GM12865 (cell line): ENCODE measurements at places on chromosomes 11 and 22.
A peak's percentile ranks its signal among the peaks of the same experiment; 100 is the strongest.

- DNase-seq: no peak
Measured at GRCh38 chr22:33991620-33992019, 71.3 kb upstream of the LARGE1 start.

DNA sequence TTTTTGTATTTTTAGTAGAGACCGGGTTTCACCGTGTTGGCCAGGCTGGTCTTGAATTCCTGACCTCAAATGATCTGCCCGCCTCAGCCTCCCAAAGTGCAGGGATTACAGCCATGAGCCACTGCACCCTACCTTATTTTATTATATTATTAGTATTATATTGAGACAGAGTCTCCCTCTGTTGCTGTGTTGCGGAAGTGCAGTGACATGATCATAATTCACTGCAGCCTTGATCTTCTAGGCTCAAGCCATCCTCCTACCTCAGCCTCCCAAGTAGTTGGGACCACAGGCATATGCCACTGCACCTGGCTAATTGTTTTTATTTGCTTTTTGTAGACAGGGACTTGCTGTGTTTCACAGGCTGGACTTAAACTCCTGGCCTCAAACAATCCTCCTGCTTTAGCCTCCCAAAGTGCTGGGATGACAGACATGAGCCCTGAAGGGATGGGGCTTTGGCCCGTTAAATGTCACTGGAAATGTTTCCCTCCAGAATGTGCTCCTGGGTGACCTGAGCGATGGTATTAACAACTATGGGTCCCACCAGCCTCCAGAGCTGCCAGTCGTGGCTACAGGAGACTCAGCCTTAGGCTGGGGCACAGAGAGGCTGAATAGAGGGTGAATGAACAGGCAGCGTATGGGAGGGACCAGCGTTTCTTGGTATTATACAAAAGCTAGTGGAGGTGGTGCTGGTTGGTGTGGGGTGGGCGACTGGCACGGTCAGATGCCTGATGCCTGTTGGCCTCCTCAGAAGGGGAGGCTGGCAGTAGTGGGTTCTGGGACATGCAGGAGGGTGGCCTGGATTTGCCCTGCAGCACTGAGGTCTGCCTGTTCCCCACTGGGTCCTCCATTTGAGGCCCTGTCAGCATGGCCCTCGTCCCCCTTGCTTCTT is 7.3 kb downstream of the TANGO2 start:
- peak; percentile 30 for DNase-seq

DNA sequence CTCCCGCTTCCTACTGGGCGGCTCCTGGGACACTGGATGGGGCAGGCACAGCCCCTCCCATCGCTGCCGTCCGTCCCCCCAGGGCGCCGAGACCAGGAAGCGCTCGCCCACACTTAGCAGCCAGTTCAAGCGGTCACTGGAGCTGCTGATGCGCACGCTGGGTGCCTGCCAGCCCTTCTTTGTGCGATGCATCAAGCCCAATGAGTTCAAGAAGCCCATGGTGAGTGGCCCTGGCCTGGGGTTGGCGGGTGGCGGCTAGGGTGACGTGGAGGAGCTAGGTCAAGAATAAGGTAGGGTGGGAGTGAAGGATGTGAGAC is 44.6 kb downstream of the MYO7A start:
- DNase-seq: no peak

GRCh38 chr11:77104727-77105126 is 2.1 kb downstream of the OMP start:
- no peak for DNase-seq

GRCh38 chr22:44915441-44915840 is 94.4 kb downstream of the PHF21B start:
- no peak for DNase-seq

GRCh38 chr11:122951211-122951610 is 30.4 kb downstream of the BSX start:
- no peak for DNase-seq

- no peak for DNase-seq
Measured at GRCh38 chr11:17558025-17558780, 11.1 kb downstream of the OTOG start.

DNA sequence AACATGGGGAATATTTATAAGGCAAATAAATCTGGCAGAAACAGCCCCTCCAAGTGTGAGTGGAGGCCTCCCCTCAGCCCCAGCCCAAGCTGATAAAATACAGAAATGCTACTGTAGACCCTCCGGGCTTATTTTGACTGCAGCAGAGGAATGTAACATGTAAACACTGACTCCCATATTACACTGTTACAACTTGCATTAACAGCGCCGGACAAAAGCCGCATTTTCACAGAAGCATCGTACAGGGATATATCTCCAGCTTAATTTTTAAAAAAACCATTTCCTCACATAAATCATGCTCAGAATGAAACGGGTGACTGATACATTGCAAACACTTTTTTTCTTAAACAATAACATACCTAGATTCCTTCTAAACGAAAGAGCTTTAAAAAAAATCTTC is 36.6 kb upstream of the COMT start:
- DNase-seq: no peak

GRCh38 chr22:18033204-18033998 is 9.0 kb upstream of the MICAL3 start:
- DNase-seq: no peak

DNA sequence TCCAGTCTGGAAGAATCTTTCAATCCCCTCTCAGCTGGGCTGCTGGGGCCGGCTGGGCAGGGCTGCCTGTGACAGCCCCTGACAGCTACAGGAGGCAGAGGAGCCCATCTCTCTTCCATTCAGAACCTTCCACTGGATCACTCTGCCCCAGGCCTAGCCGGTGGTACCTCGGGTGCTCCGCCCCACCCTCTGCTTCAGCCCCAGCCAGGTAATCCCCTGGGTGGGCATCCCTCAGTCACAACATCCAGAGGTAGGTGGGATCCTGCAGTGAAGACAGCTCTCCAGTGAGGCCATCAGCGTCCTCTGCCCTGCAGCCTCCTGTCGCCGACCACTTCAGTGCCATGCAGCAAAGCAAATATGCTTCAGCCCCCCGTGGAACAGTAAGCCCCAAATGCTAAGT is 223.7 kb downstream of the DSCAML1 start:
- DNase-seq: no peak

GRCh38 chr11:119094816-119095065 is 6.9 kb downstream of the DPAGT1 start:
- DNase-seq: peak; percentile 88

- DNase-seq: no peak
Measured at GRCh38 chr11:115920092-115920461, 415.9 kb upstream of the CADM1 start.
